Renal pelvis (tissue), 12 donors: ENCODE measurements at places on chromosomes 12 and 14. TPM values are rescaled to one million over a fixed set of nuclear protein-coding genes. Genes with fewer than 3 reads are reported as not detected.

MYL6B gene
- polyA plus RNA-seq: 186 TPM

PTPN11 gene
- polyA plus RNA-seq: 74.8 TPM

PXN gene
- 77.1 TPM for polyA plus RNA-seq

- no peak for DNase-seq
Measured at GRCh38 chr12:1918884-1919236, 408 bp upstream of the CACNA2D4 start.

- no peak for DNase-seq
Measured at GRCh38 chr14:60977847-60978246, 3.0 kb downstream of the TRMT5 start.

GRCh38 chr12:123479442-123480180, 21.7 kb downstream of the SNRNP35 start:
- DNase-seq: no peak

DNA sequence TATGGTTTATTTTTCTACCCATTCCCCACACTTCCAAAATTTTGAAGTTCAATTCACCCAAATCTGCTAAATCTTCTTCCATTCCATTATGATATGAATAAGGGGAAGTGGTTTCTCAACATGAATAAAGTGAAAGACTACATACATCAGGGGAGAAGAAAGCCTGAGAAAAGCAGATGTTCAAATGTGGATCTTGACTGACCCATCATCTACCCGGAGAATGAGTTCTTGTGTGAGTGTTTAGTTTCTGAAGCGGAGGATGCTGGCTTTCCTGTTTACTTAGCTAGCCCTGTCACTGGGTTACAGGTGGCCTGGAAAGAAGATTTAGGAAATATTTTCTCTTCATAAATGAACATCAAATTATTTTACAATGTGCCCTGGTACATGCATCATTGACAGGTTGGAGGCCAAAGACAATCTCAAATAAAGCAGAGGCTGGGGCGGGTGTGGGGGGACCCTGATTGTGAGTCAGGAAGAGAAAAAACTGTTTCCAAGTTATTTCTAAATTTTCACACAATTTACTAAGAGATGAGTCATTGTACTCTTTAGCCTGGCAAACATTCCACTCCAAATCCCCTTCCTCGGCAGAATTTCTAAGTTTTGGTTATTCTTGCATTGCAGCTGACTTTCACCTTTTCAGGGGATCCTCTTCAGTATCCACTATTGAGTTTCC, 135.6 kb downstream of the SLC25A21 start:
- DNase-seq: no peak

GRCh38 chr14:75831455-75831854, 150.3 kb downstream of the TGFB3 start:
- DNase-seq: no peak

DNA sequence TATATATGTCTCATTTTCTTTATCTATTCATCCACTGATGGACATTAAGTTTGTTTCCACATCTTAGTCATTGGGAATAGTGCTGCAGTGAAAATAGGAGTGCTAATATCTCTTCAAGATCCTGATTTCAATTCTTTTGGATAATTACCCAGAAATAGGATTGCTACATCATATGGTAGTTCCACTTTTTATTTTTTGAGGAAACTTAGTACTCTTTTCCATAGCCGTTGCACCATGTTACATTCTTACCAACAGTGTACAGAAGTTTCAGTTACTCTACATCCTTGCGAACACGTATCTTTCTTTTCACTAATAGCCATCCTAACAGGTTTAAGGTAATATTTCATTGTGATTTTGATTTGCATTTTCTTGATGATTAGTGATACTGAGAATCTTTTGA, 29.8 kb downstream of the TESPA1 start:
- DNase-seq: no peak

GRCh38 chr14:75871181-75871880, 110.5 kb downstream of the TGFB3 start:
- no peak for DNase-seq

DNA sequence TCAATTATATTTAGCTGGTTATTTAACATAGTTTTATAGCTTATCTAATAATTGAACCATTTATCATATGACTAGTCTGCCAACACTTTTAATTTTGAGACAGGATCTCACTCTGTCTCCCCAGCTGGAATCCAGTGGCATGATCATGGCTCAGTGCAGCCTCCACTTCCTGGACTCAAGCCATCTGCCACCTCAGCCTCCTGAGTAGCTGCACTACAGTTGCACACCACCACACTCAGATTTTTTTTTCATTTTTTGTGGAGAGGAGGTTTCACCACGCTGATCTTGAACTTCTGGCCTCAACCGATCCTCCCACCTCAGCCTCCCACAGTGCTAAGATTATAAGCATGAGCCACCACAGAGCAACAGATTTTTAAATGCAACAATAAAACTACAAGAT, 151.4 kb upstream of the MDGA2 start:
- DNase-seq: no peak

- no peak for DNase-seq
Measured at GRCh38 chr12:81779216-81779615, 20.1 kb upstream of the PPFIA2 start.

GRCh38 chr12:100168562-100168961, 25.9 kb upstream of the BLTP3B start:
- DNase-seq: no peak

DNA sequence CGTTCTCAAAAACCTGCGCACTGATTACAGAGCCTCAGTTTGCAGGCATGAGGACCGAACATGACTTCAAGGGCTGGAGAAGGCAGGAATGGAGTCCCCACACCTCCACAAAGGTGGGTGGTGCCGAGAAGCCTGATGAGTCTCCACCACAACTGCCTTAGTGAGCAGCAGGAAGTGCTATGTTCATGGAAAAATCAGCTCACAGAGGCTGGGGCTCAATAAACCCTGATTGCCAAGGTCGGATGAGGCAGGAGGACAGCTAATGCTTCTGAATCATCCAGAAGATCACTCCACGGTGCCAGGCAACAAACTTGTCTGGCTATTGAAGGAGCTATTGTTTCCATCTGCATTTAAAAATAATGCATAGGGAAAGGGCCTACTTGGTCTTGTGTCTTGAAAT, 31.1 kb downstream of the APPL2 start:
- no peak for DNase-seq

DNA sequence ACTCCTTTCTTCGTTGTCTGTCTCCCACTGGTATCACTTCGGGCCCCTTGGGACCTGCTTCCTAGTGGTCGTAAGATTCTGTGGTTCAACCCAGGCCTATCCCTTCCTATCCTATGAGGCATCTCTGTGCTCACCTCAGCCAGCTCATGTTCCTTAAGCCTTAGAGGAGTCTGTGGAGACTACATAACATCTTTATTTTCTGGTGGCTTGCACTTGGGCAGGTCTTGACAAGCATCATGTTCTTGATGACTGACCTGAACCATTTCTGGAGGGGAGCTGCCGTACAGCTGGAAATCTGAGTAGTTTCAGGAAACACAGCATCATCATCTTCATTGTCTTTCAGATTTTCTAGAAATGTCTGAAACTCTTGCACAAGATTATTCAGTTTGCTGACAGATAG, 69.3 kb downstream of the PPFIBP1 start:
- DNase-seq: no peak

DNA sequence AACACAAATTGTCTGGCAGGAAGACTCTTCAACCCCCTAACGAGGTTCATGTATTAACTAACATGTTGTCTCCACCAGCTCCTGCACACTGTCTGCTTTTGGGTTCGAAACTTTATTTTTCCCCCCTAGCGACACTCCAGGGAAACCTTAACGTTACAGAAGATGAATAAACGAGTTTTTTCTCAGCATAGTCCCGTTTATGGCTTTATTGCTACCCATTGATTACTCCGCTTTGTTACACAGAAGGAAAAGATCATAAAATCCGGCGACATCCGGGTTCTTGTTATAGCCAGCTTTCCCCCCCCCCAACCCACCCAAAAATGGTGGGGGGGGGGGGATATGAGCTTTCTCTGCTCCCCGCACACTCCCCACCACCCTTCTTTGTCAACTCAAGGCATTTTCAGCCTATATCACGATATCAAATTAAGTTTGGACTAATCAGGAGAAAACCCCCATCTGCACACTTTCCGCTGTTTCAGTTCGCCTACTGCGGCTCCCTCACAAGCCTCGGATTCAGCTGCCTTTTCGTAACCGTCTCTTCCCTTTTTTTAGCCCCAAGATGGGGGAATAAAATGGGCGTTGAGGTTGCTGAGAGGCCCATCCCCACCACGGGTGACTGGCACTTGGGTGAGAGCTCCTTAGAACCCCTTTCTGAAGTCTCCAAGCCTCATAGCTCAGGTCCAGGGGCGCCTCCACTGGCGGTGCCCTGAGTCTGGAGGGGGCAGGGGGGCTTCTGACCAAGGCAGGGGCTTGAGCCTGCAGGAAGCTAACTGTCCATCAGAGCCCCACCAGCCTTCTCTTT, 1.4 kb upstream of the HOXC6 start:
- DNase-seq: no peak

GRCh38 chr12:27109334-27110028, 27.1 kb upstream of the C12orf71 start:
- no peak for DNase-seq

GRCh38 chr12:54596526-54596946, 8.1 kb upstream of the PPP1R1A start:
- DNase-seq: peak; percentile 79

DNA sequence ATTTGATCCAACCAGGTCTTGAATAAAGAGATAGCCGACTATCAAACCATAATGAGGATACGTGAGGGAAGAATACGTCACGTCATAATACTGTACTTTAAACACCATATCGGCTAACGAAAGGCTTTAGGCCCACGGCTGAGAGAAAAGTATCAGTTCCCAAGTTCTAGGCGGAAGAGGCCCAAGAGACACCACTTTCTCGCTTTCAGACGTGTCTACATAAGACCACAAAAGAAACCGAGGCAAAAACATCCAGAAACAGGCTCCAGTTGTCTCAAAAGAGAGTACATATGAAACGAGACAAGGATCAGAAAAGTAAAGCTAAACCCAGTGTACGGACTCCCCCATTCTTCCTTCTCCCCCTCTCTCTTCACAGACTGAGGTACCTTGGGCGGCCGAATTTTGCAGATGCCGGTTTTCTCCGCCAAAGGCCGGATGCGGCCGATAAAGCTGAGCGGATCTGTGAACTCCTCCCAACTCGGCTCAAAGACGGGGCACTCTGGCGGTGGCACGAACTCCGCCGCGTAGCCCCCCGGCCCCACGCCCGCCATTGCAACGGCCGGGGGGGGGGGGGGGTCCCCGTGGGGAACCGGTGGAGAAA, 479 bp downstream of the KDM5A start:
- DNase-seq: peak; percentile 39

DNA sequence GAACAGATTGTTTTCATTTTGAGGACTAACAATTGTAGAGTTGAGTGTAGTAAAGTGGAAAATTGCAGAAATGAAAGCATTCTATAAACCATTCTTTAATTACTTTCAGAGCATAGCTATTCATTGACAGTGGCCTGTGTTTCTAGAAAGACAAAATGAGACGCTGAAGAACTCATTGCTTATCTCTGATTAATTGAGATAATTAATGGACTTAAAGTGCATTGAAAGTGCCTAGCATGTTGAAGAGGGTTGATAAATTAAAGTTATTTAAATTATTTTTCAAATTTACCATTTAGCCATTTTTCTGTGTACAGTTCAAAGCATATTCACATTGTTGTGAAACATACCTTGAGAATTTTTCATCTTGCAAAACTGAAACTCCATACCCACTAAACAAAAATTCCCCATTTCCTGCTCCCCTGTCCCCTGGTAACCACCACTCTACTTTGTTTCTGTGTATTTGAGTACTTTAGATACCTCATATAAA, 57.4 kb downstream of the DAAM1 start:
- no peak for DNase-seq

- no peak for DNase-seq
Measured at GRCh38 chr14:32102968-32103367, 25.9 kb downstream of the ARHGAP5 start.

DNA sequence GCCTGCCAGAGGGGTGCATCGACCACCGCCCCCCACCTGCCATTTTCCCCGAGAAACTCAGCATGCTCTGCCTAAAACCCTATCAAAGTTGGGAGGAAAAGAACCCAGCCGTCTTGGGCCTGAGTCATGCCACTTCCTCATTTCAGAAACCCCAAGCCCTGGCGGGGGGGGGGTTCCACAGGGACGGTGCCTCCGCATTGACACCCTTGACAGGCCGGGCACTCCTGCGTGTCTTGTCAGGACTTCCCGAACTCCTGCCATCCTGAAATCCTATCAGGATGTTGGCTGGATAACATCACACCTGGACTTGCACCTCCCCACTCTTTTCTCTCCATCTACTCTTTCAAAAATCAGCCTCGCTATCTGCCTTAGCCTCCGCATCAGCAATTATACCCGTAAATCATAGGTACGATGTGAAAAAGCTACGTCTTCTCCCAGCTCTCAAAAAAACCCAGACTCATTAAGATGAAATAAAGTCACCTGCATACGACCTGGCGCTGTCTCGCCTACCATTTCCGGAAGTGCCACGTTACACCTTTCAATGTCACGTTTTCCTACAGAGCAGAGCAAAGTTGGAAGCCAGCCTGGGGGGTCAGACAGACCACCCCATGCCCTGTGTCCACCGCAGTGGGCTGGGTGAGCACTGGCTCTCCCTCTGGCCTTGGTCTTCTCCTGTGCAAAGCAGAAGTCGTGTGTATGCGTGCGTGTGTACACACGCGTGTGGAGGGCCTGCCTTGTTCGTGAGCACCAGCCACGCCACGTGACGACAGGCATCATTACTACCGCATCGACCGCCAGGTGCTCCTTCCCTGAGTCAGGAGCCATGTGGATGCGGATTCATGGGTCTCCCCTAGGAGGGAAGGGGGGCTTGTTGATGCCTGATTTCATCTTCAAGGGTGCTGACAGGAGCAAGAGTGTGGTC, 96.7 kb downstream of the RFLNA start:
- no peak for DNase-seq

- no peak for DNase-seq
Measured at GRCh38 chr14:24861083-24861630, 188.8 kb downstream of the STXBP6 start.

DNA sequence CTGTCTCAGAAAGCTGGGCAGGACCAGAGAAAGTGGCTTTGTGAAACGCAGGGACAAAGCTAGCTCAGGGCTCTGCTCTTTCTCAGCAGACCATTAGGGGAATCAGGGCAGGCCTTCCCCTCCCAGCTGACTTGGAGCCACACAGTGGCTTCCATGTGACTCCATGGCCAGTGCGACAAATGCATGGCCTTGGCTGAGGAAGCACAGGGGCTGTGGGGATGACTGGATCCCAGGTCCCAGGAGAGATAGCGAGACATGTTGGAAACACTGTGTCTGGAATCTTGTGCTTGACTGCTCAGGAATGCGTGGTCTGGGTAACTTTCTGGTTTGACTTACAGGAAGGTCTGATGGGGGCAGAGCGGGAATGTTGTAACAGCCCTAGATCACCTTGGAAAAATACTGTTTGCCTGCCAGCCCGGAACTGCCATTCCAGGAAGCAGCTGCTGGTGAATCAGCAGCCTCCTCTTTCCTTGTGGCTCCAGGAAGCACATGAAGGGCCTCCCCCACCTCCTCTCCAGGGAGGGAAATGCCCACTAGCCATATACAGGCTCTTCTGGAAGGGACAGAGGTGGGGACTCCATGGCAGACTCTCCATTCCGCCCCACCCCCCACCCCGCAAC, 133.5 kb upstream of the HIF1A start:
- peak; percentile 94 for DNase-seq

- DNase-seq: peak; percentile 54
Measured at GRCh38 chr12:14883686-14884085, 2.0 kb downstream of the MGP start.

GRCh38 chr12:123681605-123682004, 10.7 kb downstream of the TCTN2 start:
- no peak for DNase-seq
